ENCODE measurements at places on chromosomes 2 and 18.

DNA sequence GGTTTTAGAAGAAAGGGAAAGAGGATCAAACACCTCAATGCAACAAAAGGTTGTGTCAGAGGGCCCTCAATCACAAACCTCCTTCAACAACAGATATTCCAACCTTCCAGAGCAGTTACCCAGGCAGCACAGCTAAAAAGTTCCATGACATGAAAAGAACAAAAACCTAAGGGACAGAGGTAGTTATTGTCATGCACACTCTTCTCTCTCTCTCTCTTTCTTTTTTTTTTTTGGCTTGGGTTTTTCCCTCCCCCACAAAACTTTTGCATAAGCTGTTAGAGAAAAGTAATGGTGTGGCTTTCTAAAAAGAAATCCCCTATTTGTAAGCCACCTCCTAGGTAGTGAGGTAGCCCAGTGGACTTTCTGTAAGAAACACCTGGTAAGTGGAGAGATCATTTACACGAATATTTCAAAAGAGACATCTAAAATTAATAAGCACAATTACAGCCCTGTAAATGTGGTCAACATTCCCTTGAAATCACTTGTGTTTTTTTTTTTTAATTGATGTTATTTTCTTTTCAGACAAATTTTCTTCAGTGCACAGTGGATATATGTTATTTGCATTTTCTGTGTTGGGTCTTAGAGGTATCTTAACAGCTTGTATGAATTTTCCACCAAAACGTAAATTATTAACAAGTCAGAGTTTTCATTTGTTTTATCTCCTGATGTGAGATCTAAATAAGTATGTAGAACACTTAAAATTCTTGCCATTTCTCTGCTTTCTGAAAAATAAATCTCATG, 48.4 kb downstream of the ZEB2 start:
- DNase-seq, result no peak

GRCh38 chr2:8234757-8235374, 447.0 kb upstream of the ID2 start:
- no peak for DNase-seq

- DNase-seq, result no peak
Measured at GRCh38 chr2:10305254-10305635, 2.5 kb downstream of the HPCAL1 start.

DNA sequence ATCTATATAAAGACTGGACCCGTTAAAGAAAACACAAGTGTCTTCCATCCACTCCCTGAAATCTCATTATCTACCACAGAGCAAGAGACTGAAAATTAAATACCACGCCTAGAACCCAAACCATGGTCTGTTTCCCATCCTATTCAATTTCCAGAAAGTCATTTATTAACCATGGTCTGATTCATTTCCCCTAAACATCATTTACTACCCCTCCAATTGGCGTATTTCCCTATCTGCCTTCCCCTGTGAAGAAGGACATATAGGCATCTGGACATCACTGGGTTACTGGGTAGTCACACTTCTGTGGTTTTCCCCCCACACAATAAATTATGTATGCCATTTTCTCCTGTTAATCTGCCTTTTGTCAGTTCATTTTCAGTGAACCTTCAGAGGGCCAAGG, 30.8 kb downstream of the CCDC93 start:
- DNase-seq, result no peak

- DNase-seq, result no peak
Measured at GRCh38 chr2:226877491-226877890, 41.6 kb downstream of the RHBDD1 start.

Measured in stimulated activated CD4-positive, alpha-beta T cell treated with anti-CD3 and anti-CD28 coated beads, TNF-alpha, amount 100 ng/mL, for 4 hours (primary cell).